ENCODE measurements at places on chromosomes 6 and 20.

- no peak for DNase-seq
These were observed 94.7 kb downstream of the TMEM170B start for GRCh38 chr6:11632231-11632630.

DNA sequence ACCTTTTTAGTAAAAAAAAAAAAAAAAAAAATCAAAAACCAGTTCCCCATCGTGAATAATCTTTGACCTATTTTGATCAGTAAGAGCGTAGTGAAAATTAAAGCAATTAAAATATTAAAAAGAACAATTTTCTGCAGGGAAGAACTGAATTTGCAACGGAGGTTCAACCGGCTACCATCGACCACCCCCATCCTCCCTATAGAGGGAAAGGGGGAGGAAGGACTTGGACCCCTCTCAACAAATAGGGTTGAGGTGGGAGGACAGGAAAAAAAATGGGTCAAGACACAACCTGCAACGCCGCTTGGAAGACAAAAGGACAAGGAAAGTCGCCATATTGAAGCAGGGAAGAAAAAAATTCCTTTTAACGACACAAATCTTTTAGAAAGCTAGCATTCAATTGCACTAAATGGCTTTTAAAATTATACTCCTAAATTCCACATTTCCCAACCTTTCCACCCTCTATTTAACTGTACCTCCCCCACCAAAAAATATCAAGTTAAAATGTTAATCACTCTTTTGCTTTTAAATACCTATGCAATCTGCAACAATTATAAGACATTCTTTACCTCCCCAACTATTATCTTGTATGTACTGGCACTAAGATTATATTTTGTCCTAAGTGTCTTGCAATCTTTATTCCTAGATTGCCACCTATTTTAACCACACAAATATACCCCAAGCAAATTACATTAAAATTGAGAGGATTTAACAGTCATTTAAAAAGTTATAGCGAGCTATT, 1.7 kb downstream of the PPP1R10 start:
- peak; percentile 69 for DNase-seq

DNA sequence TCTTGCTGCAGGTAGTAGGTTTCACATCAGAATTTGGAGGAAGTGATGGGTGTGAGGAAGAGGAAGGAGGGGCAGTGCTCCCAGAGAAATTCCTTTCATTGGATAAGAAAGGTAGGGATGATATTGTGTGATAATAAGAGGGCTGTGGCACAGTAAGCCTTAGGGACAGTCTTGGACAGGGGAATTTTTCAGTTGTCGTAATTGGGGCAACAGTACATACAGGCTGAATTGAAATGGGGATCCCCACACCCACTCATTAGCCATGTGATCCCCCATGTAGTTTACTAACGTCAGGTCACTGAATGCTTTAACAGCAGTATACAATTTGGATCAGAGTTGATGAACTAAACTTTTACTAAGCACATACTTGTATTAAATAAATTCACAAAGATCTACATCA, 79.4 kb downstream of the FOXO3 start:
- no peak for DNase-seq

GRCh38 chr6:133207754-133208153, 33.4 kb upstream of the EYA4 start:
- DNase-seq, result no peak

DNA sequence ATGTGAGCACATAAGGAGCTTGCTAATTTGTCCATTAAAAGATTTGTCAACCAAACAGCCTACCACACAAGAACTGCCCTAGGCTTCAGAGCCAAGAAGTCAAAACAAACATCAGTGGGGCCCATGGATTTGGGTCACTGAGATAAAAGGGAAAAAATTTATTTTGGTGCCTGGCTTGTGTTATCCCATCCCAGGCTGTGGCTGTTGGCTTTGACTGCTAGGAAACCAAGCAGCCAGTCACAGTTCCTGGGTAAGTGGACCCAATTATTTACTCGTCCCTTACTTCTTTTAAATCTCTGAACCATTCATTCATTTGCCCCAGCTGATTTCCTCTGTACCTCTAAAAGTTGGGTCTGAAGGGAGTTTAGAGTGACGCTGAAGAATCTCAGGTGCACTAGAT, 41.3 kb downstream of the EDN1 start:
- DNase-seq, result no peak

- no peak for DNase-seq
These were observed 293.8 kb downstream of the RFPL4B start for GRCh38 chr6:112640891-112641290.

DNA sequence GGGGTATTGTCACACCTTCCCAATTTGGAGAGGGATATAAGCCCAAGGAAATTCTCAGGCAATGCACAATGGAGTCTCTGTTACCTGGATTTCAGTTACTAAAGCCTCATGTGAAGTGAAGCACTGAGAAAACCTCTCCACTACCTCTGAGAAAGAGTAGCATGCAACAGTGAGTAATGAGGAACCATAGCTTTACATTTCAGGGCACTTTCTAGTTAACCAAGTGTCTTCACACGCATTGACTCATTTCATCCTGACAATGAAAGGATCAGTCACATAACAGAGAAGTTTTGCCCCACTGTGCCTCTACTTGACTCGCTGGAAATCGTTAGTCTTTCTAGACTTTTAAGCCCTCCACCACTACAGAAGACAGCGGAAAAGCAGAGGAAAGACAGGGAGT, 86.2 kb upstream of the ARID1B start:
- no peak for DNase-seq

GRCh38 chr20:57760698-57761412, 51.0 kb upstream of the PMEPA1 start:
- DNase-seq, result no peak

GRCh38 chr20:62441987-62442539, 14.7 kb upstream of the RBBP8NL start:
- DNase-seq, result no peak

DNA sequence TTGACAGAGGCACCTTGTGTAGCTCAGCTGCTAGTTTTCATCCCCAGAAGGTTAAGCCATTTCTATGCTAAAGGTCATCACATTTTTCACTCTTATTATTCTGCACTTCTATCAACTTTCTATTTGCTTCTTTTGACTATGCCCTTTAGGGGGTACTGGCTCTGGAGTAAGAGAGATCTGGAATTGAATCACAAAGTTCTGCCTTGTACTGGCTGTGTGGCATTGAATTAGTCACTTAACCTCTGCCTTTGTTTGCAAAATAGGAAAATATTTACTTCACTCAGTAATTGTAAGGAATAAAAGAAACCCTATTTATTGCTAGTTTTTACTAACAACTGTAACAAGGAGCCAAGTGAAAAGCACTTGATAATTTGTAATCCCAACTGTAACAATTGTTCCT, 56.8 kb upstream of the MTRF1L start:
- DNase-seq, result no peak

- peak; percentile 30 for DNase-seq
These were observed 179.5 kb downstream of the CDH26 start for GRCh38 chr20:60137657-60138245.

- DNase-seq, result no peak
These were observed 282.8 kb downstream of the RNGTT start for GRCh38 chr6:88680654-88681053.

GRCh38 chr6:105873211-105873704, 212.9 kb upstream of the PRDM1 start:
- no peak for DNase-seq

- DNase-seq, result no peak
These were observed 17.1 kb downstream of the RNF182 start for GRCh38 chr6:13941902-13942301.

DNA sequence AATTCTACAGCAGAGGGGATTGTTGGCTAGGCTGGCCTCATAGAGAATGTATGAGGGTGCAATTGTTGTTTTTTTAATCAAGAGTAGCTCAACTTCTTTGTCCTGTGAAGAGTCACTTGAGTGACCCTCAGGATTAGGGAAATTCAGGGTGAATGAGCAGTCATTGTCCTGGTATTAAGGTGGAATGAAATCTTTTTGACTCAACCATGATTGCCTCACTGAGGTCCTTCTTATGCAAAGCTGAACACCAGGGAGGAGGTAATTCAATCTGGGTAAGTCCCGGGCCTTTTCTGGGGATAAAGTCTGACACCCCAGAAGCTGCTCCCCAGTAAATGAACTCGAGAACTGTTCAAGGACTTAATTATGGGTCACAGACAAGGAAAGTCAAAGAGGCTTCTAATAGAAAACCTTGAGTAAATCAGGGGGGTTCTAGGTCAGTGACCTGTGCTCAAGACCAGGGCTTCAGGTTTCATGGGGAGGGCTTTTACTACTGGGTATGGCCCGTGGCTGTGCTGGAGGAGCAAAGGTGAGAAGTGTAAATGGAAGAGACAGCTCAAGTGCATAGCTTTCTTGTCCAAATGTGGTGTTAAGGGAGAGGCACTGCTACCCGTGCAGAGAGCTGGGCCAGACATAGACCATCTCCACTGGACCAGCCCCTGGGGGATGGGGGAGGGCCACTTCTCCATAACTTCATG, 25.3 kb upstream of the ZBTB24 start:
- no peak for DNase-seq

- no peak for DNase-seq
These were observed 43.1 kb downstream of the MICA start for GRCh38 chr6:31446481-31446880.

DNA sequence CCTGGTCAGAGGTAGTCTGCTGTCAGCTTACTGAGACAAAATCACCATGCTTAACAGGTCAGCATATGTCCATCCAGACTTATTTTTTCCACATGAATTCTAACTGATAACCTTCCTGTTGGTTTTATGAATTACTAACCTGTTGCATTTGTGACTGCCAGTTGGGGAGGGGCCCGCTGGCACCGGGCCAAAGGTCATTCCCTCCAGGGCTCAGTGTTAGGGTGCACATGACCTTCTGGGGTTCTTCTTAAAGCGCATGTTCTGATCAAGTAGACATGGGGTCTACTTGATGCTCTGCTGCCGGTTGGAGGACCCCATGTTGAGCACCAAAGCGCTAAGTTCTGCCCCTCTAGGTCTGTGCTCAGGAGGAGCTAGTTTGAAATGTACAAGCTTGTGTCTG, 15.6 kb downstream of the DUSP22 start:
- no peak for DNase-seq

DNA sequence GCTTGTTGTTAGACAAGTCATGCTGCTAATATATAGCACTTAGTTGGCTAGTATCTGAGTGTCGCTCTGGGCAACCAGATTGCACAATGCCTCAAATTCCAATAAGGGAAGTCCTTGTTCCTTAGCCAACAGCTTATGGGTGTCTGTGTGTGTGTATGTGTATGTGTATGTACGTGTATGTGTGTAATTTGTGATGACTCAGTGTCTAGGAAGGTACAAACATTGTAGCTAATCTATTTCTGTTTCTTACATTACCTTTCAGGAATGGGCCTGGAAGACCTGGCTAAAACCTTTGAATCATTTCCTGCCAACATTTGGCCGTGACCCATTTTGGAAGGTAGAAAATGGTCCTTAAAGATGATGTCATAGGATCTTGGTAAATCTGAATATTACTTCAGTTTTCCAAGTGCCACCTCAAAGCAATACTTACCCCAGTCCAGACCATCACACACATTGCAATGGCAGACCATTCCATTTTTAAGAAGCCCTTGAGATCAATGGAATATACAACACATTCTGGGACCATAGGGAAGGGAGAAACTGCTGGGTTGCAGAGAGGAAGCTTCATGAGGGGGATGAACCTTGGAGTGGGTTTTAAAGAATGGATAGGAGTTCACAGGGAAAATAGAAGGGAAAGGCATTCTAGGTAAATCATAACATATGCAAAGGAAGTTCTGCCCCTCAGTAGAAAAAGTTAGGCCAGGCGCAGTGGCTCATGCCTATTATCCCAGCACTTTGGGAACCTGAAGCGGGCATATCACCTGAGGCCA, 25.1 kb downstream of the NEDD9 start:
- peak; percentile 76 for DNase-seq

DNA sequence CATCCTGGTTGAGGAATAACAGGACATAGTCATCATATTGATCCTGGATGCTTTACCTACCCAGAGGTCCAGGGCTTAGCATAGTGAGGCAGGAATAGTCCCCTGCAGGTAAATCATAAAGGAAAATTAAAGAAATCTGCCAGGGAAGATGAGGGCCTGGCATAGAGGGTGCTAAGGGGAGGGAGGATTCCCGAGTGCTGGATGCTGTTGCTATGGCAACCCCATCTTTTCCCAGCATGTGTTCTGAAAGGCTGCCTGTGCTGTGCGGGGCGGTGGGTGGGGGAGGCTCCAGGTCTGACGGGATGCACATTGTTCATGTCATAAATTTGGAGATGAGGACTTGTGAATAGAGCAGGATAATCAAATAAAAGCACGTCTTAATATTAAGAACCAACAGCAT, 212.6 kb upstream of the PCSK2 start:
- DNase-seq, result no peak

GRCh38 chr6:88914180-88914579, 49.2 kb downstream of the RNGTT start:
- DNase-seq, result no peak

GRCh38 chr6:71130277-71130676, 158.3 kb upstream of the OGFRL1 start:
- no peak for DNase-seq

Measured in CD4-positive, alpha-beta T cell treated with Interleukin-1 beta for 1 hour (primary cell).